Ecto neural progenitor cell (in vitro differentiated cells): ENCODE measurements at places on chromosomes 1 and 21.

DNA sequence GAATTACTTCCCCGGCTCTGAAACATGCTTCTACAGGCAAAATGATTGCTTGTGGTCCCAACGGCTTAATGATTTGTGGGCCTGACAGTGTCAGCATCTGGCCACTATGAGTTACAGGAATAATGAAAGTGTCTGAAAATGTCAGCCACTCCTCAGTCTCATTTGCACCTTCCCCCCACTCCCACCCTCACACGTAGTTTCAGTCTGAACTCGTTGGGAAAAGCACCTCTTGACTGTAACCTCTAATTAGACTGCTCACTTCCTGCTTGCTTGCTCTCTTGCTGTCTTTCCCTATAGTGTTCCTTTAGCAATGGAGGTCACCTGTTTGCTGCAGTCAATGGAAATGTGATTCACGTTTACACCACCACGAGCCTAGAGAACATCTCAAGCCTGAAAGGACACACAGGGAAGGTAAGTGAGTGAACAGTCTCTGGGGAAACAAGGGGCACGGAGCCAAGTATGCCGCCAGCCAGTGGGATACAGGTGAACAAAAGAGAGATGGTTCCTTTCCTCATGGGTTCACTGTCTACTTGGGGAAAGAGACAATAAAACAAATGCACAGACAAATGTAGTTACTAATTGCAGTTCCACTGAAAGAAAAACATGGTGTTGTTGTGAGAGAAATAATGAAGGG lies 27.1 kb downstream of the CFAP57 start:
- no peak for DNase-seq

DNA sequence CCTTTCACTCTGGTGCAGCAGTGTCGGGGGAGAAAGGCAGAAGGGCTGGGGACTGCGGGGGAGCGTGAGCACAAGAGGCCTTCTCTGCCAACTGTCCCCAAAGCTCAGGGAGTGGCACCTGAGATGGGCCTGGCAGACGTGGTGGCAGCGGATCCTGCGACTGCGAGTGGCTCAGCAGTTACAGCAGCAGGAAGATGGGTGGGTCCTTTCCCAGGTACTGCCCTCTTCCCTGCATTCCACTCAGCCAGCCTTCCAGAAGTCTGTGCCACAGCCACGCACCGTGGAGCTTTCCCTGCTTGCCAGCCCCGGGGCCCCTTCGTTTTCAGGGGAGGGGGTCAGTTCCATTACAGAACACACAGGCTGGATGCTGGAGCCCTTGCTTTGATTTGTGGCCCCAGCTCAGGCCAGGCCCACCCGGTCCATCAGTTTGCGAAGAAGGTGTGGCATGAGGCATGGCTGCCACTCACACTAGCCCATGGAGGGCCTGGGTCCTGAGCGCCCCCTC lies 17.2 kb downstream of the MTHFR start:
- DNase-seq, result no peak

DNA sequence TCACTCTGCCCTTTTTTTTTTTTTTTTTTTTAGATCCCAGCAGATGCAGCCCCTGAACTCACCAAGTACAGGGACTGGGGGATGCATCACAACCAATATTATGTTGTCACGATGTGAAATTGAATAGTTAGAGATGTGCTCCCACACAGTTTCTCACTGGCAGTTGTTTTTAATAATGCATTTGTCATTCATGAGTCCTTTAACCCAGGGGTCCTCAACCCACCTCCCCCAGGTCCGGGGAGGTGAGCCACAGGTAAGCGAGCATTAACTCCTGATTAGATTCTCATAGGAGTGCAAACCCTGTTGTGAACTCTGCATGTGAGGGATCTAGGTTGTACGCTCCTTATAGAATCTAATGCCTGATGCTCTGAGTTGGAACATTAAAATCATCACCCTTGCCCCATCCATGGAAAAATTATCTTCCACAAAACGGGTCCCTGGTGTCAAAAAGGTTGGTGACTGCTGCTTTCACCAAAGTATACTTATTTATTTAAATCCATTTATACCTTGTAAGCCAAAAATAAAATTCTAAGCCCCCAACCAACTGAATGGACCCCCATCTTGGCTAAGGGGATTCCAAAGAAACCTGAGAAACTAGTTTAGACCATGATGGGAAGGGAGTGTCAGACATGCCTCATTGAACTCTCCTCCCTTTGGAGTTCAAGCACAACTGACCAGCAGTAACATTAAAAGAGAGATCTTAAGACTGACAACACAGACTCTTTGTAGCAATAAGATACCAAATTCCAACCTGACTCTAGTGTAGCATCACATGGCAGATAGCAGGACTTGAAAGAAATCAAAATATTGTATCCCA lies 119.3 kb upstream of the ATP1A1 start:
- no peak for DNase-seq

DNA sequence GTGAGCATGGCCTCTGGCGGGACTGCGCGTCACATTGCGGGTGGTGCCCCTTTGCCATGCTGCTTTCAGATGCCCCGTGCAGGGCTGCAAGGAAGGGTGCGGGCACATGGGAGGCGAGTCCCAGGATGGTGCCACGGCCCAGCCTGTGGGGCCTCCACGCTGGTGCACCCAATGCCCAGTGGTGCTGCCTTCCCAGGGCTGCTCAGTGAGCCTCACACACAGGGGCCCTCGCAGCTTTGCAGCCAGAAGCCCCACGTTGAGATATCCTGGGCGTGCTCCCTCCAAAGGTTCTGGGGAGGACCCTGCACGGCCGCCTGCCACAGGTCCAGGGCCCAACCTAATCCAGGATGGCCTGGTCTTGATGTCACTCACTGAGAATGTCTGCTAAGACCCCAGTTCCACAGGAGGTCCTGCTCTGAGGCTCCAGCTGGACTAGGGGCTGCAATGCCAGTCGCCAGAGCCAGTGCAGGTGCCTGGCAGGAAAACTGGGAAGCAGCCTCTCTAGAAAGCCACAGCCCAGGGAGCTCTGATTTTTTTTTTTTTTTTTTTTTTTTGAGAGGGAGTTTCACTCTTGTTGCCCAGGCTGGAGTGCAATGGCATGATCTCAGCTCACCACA lies 34.1 kb upstream of the PRSS38 start:
- DNase-seq, result peak; percentile 29

DNA sequence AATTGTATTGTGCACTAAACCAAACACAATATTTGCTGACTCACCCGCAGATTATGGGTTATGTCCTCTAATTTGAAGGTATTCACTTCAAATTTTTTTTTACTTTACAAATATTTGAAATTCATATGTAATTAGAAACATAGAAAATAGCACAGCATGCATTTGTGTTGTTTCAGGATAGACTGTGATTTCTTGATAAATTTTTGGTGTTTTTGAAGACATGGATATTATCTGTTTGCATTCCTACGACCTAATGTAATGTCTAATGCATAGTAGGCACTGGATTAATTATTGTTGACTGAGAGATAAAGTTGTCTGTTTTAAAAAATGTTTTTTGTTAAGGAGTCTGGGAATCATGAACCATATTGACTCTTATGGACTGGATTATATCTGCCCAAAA lies 850.2 kb downstream of the BRINP3 start:
- DNase-seq, result no peak

DNA sequence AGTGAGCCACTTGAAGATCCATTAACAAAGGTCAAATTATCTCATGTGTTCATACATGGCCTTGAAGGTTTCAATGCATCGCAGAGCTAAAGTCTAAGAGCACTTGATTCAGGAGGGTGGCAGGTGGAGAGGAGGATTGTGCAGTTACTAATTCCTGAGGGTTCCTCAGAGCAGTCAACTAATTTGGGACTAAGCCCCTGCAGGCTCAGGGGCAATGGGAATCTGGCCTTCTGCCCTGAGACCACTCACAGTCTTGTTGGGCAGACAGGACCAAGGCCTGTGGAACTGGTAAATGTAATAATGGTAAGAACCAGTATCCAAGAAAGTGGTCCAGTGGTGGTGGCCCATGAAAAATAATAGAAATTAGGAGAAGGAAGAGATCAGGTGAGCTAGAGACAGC lies 127.4 kb upstream of the HMGB4 start:
- DNase-seq, result peak; percentile 3

- no peak for DNase-seq
Measured at GRCh38 chr1:61539720-61540462, 185.1 kb downstream of the TM2D1 start.

GRCh38 chr1:172144445-172145061 lies 275.9 kb upstream of the C1orf105 start:
- no peak for DNase-seq

DNA sequence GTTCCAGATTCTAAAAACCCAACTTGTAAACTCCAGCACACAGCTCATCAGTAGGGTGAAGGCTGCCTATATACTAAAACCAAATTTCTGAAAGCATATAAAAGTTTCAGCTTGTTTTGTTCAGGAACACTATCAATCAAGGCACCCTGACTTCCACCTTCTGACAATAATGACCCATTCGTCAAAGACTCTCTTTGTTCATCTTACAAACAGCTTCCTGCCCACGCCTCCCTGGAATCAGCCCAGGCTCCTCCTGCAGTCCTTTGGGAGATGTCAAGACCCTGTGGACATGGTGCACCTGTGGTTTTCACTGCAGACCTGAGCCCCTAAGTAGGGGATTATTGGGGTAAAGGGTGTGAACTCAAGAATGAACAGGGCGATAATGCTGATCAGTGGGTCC lies 178.9 kb upstream of the CAMK1G start:
- no peak for DNase-seq

DNA sequence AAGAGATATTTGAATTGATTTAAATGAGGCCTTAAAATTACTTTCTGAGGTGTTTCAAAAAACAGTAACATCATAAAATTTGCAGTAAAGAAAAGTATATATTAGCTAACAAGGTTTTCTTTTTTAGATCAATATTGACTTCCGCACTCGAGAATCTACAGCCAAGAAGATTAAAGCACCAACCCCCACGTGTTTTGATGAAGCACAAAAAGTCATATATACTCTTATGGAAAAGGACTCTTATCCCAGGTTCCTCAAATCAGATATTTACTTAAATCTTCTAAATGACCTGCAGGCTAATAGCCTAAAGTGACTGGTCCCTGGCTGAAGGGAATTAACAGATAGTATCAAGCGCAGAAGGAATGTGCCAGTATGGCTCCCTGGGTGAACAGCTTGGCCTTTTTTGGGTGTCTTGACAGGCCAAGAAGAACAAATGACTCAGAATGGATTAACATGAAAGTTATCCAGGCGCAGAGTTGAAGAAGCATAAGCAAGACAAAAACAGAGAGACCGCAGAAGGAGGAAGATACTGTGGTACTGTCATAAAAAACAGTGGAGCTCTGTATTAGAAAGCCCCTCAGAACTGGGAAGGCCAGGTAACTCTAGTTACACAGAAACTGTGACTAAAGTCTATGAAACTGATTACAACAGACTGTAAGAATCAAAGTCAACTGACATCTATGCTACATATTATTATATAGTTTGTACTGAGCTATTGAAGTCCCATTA lies 3.6 kb downstream of the RGS1 start:
- no peak for DNase-seq

- no peak for DNase-seq
Measured at GRCh38 chr1:65109487-65109886, 38.5 kb upstream of the AK4 start.

GRCh38 chr1:162279136-162279498 lies 97.5 kb downstream of the SPATA46 start:
- no peak for DNase-seq

DNA sequence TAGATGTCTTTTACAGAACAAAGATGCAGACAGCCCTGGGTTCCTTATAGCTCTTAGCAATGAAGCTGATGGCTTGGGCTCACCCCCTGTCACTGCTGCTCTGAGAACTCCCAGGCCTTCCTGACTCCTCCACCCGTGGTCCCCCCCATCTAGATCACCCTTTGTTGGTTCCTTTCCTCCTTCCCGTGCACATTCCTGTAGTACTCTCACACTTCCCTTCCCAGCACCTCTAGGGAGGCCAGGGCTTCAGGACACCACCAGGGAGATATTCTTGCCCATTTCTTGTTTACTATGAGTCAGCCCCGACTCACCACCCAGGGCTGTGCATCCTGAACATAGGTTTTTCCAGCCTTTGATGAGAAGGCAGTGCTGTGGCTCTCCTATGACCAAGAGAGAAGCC lies 14.4 kb upstream of the NOS1AP start:
- DNase-seq, result no peak

GRCh38 chr1:224064150-224064549 lies 49.8 kb upstream of the FBXO28 start:
- DNase-seq, result no peak

- DNase-seq, result no peak
Measured at GRCh38 chr21:19899645-19900044, 1098.6 kb upstream of the NCAM2 start.

DNA sequence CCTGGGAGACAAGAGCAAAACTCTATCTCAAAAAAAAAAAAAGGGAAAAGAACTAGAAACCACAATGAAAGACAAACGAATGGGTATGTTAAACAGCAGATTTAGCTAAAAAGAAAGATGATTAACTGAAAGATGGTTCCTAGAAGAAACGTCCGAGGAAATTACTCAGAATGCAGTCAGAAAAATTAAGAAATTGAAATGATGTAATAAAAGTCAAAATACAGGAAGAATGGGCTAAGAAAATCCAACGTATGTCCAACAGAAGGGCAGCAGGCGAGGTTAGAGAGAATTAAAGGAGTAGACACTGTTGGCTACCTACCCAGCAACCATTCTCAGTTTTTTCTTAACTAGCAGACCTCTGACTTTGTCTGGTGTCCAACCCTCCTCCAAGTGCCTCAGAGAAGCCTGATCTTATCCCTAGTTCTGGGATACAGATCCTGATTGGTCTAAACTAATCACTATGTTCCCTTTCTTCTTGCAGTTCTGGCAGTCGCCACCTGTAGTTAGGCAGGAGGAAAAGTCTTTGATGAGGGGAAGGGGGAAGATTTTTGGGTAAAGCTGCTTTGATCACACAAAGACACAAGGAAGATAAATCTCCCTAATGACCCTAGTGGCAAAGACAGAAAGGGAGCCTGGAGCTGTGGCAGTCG lies 25.7 kb downstream of the GPR161 start:
- no peak for DNase-seq

- DNase-seq, result no peak
Measured at GRCh38 chr21:38365521-38365920, 108.7 kb downstream of the KCNJ15 start.

- no peak for DNase-seq
Measured at GRCh38 chr1:213680677-213681325, 307.0 kb upstream of the PROX1 start.

DNA sequence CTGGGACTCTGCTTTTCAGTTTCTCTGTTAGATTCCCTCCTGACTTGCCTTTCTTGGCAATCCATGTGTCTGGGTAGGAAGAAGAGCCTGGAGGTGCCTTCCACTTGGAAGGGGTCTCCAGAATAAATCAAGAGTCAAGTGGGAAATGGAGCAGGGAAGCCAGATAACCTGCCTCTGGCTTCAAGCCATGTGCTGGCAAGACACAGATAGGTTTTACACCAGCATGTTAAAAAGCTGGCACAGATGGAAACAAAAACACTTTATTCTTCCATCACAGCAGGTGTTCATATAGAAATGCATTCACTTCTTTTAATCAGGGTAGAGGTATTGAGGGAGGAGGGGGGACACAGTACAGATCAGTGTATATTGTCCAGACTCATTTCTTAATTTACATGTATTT lies 356.9 kb upstream of the RUNX1 start:
- DNase-seq, result no peak

- no peak for DNase-seq
Measured at GRCh38 chr1:87362063-87362833, 33.6 kb downstream of the LMO4 start.
